CD8-positive, alpha-beta T cell (primary cell): ENCODE measurements at places on chromosomes 6 and 20. TPM values are rescaled to one million over a fixed set of nuclear protein-coding genes. Genes with fewer than 3 reads are reported as not detected.

The LY6G6C gene
- total RNA-seq = not detected

GRCh38 chr6:105372849-105373182 lies 30.1 kb downstream of the PREP start:
- DNase-seq = no peak

- DNase-seq = no peak
These were observed 32.3 kb downstream of the SNAP25 start for GRCh38 chr20:10250902-10251301.

DNA sequence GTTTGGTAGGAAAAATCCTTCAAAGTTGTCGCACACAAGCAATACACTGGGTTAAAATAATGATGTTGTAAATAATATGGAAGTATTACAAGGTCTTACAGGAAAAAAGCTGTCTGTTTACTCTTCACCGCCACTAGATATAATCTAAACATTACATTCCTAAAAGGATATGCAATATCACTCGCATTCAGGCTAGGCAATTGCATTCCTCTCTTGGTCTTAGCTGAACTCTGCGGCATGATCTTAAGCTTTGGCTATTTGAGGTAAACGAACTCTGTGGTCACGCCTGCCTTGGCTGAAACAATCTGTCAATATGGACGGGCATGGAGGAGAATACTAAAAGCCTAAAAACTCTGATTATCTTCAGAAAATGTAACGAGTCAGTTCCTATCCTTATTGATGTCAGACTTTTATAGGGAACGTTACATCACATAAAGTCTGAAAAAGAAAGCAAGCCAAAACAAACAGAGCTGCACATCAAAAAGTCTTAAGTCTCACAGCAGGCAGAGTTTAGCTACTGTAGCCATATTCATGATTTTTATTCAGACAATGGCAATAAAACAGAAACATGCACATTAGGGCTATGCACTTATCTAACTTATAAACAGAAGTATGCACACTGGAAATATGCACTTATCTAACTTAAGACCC lies 30.8 kb upstream of the FILIP1 start:
- no peak for DNase-seq

The MAPK13 gene
- total RNA-seq = 45.1 TPM

The NMBR gene
- total RNA-seq = not detected

GRCh38 chr6:88520445-88520844 lies 354.3 kb upstream of the CNR1 start:
- DNase-seq = no peak

- no peak for DNase-seq
These were observed 84.7 kb downstream of the TRMT6 start for GRCh38 chr20:5865604-5866003.

The BPIFB1 gene
- not detected for total RNA-seq

- no peak for DNase-seq
These were observed 14.9 kb downstream of the MAN1A1 start for GRCh38 chr6:119334535-119335264.

GRCh38 chr6:169869301-169869700 lies 117.9 kb downstream of the ERMARD start:
- DNase-seq = no peak

The ELOVL4 gene
- total RNA-seq = 1.7 TPM

The ATF6B gene
- 69.3 TPM for total RNA-seq

- DNase-seq = no peak
These were observed 50.5 kb upstream of the PAK5 start for GRCh38 chr20:9889270-9889981.

The TRIM26 gene
- total RNA-seq = 56.8 TPM

GRCh38 chr6:15274692-15275387 lies 29.0 kb downstream of the JARID2 start:
- no peak for DNase-seq

DNA sequence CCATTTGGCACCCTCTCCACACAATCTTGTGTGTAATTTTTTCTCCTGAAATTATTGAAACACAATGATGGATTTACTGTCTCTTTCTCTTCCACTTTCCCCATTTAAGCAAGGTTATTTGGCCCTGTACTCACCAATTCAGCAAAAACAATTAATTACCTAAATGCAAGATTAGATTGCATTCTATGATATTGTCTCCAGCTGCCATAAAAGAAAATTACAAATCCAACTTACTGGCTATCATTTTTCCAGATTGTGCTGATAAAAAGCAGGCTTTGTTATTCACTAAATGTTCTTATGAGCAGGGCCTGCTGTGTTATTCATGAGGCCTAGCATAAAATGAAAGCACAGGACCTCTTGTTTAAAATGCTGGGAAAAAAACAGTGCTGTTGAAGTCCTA lies 95.8 kb upstream of the IRAK1BP1 start:
- DNase-seq = no peak

GRCh38 chr6:36127462-36128016 lies 2.8 kb upstream of the MAPK13 start:
- DNase-seq = no peak

The DEFB124 gene
- total RNA-seq = not detected

The MTCH1 gene
- 269 TPM for total RNA-seq

- DNase-seq = no peak
These were observed 426.5 kb upstream of the RNF217 start for GRCh38 chr6:124535746-124536145.

- no peak for DNase-seq
These were observed 12.8 kb upstream of the SPO11 start for GRCh38 chr20:57316795-57317201.

The PHACTR2 gene
- 16.5 TPM for total RNA-seq
